NCI-H1694 treated with DMSO at 0.1 percent for 48 hours (cell line): ENCODE measurements at places on chromosomes 1 and 21.

DNA sequence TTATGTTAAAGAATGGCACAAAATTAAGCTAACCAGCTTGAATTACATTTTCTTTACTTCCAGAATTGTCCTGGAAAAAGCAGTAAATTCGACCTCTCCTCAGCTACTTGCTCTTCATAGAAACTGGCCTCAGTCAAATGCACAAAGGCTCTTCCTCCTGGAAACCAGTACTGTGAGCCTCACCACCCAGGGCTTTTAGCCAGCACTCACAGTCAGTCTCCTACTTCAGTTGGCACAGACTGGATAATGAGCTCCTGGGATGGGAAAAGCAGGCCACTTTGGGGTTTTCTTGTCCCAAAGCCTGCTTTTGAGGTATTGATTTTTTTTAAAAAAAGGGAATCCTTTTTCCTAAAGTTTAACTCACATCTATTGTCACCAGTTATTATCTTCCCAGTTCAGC, 40.4 kb downstream of the SCYL3 start:
- DNase-seq, result no peak

- DNase-seq, result no peak
Measured at GRCh38 chr1:153616144-153616916, at the start of gene S100A14. TSS of gene S100A14 (minus strand) at chr1:153616325. CDS start at chr1:153615858, 467 bp downstream.

GRCh38 chr21:35046880-35047229, 2.2 kb downstream of the RUNX1 start:
- no peak for DNase-seq

GRCh38 chr1:26015358-26015757, 6.2 kb upstream of the EXTL1 start:
- no peak for DNase-seq

- DNase-seq, result peak; percentile 67
Measured at GRCh38 chr1:183544598-183545297, 45.5 kb downstream of the NCF2 start.

DNA sequence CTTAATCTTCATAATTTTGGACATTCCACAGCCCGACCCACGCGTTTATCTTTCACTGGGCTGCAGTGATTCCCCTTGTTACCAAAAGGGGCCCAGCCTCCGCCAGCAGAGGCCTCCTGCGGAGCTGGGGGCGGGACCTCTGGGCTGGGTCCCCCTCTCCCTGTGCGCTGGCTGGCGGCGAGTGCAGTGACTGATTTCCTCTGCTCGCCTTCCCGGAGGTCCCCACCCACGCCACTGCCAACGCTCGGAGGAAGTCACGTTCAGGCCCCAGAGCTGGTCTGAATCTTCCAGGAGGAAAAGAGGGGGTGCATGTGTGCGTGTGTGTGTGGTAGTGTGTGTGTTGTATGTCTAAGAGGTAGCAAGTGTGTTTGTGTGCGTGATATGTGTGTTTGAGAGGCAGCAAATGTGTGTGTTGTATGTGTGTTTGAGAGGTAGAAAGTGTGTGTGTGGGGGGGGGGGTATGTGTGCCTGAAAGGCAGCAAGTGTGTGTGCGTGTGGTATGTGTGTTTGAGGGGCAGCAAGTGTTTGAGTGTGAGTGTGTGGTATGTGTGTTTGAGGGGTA, 35.0 kb upstream of the JAK1 start:
- no peak for DNase-seq

- no peak for DNase-seq
Measured at GRCh38 chr1:156528875-156529425, 28.4 kb upstream of the MEF2D start.

DNA sequence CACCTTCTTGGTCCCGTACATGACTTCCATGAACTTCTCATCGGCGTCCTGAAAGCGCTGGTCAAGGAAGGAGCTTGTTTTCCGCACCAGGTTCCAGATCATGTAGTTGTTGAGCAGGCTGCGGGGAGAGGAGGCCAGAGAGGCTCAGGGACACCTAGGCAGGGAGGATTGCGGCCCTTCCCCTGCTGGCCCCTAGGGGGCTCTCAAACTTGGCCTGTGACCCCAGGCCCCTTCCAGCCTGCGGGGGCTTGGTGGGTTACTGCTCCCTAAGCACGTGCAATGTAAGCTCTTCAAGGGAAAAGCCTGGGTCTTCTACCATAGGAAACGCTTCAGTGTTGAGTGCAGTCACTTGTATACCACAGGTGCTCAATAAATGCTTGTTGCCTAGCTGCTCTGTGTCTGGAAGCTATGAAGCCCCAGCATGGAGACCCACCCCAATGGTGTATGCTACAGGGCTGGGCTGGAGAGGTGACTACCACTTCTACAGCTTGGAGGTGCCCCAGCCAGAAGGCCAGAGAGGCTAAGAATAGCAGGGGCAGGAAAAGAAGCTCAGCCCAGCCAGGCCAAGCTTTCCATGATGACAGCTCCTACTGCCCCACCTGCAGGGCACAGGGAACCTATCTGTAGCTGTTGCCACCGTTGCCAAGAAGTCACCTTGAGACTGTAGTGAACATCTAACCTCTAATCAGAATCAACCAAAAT, 45.1 kb downstream of the ECE1 start:
- no peak for DNase-seq

GRCh38 chr1:6911974-6912373, 126.7 kb downstream of the CAMTA1 start:
- no peak for DNase-seq

- DNase-seq, result no peak
Measured at GRCh38 chr1:103190766-103191165, 82.4 kb upstream of the COL11A1 start.

DNA sequence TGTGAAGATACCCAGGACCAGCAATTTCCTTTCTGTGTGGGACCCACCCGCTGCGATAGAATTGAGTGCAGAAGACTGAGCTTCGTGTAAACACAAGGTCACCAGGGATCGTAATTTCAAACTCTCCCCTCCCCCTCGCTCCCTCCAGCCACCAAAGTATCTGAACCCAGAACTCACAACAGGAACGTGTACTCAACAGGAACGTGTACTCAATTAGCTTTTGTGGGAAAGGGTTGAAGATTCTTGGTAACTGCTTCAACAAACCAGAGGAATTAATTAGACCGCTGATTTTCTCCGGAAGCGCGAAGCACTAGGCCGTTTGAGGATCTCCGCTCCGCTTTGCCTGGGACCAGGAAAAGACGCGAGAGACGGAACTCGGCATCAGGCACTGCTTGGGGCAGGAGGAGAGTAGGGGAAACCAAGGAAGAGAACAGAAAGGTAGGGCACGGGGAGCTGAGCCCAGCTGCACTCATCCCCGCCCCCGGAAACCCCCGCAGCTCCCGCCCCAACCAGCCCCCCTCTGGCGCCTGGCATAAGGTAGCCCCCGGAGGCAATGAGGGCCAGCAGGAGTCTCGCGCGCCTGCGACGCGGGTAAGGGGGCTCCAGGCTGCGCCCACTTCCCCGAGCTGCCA, 453 bp downstream of the DRAM2 start:
- peak; percentile 91 for DNase-seq

DNA sequence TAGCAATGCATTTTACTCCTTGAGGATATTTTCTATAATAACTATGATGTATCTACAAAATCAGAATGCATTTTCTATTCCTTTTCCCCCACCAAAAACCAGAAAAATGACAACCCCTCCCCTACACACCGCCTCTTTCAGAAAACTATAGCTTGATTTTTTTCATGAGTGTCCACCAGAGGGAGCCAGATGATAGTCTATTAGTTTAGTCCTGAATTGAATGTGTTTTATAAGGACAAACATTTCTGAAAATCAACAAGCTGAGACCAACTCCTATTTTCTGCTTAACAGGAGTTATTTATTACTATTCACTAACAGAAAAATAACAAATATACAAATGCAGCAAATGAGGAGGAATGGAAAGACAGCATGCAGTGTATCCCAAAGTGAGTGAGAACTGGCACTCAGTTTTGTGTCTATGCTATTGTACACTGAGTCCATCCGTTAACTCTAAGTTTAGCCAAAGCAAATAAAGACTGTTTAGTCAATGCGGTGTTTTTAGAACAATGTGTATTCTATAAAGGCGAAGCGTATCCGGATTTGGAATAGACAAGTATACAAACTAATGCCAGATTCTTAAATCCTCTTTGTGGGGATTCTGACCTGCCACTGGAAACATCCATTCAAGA, 182.6 kb downstream of the VAV3 start:
- peak; percentile 73 for DNase-seq

DNA sequence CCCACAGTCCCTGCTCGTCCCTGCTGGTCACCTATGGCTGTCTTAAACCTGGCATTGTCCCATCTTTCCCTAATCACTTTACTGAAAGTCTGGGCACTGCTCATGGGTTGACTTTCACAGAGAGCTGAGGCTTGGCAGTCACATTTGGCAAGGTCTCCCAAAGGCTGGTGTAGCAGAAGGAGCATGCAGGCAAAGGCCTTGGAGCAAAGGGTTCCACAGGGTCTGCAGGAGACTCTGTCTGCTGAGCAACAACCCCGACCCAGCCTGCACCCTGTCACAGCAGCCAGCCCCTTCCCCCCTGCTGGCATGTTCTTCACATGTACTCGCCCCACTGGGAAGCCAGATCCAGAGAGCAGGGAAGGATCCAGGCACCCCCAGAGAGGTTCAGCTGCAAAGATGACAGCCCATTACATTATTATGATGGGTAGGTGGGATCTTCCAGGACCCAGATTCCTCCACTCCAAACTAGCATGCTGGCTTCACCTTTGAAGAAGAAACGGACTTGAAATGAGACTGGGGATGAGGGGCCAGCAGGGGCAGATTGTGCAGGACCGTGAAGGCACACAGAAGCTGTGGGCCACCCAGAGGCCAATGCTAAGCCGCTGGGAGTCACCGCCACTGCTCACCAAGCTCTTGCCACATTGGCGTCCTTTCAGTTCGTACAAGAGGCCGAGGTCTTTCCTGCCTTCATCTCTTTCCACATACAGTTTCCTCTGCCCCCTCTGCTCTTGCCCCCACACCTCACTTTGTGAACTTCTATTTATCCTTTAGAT, 14.2 kb upstream of the TMEM125 start:
- DNase-seq, result no peak

- DNase-seq, result no peak
Measured at GRCh38 chr1:207868251-207868773, 42.6 kb downstream of the CD34 start.
